ENCODE measurements at places on chromosomes 13 and 19.

- DNase-seq = no peak
These were observed 553.6 kb upstream of the ATXN8OS start for GRCh38 chr13:69553976-69554375.

GRCh38 chr19:6273701-6274601 lies 5.8 kb downstream of the MLLT1 start:
- DNase-seq = no peak

DNA sequence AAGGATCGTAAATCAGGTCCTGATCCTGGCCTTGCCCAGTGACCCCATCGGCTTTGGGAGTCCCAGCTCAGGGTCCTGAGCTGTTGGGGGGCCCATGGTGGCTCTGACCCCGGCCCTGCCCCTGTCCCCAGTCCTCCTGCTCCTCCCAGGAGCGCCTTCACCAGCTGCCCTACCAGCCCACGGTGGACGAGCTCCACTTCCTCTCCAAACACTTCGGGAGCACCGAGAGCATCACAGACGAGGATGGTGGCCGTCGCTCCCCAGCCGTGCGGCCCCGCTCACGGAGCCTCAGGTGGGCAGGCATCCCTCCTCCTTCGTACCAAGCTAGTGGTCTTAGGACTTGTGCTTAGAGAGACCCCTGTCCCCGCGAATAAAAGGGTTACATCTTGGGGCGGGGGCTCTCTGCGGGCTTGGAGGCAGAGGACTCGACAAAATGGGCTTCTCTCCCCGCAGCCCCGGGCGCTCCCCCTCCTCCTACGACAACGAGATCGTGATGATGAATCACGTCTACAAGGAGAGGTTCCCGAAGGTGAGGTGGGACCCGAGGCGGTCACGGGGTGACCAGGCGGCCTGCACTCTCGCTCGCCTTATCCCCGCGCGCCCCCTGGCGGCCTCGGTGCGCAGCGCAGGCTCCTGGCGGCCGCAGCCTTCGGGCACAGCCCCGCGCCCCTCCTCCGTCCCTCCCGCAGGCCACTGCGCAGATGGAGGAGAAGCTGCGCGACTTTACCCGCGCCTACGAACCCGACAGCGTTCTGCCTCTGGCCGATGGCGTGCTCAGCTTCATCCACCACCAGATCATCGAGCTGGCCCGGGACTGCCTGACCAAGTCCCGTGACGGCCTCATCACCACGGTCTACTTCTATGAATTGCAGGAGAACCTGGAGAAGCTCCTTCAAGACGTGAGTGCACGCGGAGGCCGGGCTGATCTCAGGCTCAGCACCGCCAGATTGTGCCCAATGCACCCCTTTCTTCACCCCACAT lies 9.1 kb downstream of the MAST1 start:
- peak; percentile 66 for DNase-seq

GRCh38 chr13:99665711-99666110 lies 164.4 kb downstream of the TM9SF2 start:
- DNase-seq = no peak

- DNase-seq = no peak
These were observed 474.5 kb upstream of the NBEA start for GRCh38 chr13:34467450-34468083.

DNA sequence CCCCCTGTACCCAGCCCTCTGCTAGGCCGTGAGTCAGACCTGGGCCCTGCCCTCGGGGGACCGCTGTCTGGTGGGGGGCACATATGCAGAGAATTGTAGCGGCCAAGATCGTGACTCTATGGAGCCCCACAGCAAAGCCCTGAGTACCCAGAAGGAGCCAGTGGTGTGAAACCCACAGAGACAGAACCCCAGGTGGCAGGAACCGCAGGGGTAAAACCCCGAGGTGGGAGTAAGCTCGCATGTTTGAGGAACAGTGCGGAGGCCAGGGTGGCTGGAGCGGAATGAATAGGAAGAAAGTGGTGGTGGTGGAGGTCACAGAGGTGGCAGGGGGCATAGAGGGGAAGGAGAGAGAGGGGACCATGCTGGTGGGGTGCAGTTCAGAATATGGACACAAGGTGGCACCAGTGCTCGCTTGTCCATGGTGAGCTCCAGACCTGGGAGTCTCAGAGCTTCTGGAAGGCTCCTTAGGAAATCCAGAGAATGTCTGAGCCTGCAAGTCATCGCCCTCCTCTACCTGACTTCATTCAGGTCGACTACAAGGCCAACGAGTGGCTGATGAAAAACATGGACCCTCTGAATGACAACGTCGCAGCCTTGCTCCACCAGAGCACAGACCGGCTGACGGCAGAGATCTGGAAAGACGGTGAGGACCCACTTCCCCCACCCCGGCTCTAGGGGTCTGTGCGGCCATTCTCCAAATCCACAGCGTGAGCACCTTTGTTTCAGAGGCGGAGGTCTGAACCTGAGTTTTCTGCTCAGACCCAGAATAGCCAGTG lies 48.9 kb downstream of the MYH14 start:
- DNase-seq = no peak

GRCh38 chr19:4693471-4694121 lies 23.5 kb upstream of the MYDGF start:
- no peak for DNase-seq

DNA sequence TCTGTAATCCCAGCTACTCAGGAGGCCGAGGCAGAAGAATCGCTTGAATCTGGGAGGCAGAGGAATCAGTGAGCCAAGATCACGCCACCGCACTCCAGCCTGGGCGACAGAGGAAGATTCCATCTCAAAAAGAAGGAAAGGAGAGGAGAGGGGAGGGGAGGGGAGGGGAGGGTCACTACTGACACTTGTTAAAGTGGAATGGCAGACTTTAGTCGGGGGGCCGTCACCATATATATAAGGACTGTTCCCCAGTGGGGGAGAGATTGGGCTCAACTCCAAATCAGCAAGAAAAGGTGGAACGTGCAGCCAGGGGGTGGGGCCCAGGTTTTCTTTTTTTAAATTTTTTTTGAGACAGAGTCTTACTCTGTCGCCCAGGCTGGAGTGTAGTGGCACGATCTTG lies 26.2 kb downstream of the TPT1 start:
- no peak for DNase-seq

DNA sequence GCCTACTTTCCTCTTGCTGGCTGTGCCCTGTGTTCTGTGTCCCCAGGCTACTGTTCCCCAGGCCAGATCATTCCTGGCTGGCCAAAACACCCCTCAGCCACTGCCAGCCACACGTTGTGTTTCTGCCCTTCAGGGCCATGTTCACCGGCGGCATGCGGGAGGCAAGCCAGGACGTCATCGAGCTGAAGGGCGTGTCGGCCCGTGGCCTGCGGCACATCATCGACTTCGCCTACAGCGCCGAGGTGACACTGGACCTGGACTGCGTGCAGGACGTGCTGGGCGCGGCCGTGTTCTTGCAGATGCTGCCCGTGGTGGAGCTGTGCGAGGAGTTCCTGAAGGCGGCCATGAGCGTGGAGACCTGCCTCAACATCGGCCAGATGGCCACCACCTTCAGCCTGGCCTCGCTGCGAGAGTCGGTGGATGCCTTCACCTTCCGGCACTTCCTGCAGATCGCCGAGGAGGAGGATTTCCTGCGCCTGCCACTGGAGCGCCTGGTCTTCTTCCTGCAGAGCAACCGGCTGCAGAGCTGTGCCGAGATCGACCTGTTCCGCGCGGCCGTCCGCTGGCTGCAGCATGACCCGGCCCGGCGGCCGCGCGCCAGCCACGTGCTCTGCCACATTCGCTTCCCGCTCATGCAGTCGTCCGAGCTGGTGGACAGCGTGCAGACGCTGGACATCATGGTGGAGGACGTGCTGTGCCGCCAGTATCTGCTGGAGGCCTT lies 15.8 kb upstream of the CRTC1 start:
- no peak for DNase-seq

GRCh38 chr13:93680329-93680728 lies 453.7 kb downstream of the GPC6 start:
- DNase-seq = no peak

DNA sequence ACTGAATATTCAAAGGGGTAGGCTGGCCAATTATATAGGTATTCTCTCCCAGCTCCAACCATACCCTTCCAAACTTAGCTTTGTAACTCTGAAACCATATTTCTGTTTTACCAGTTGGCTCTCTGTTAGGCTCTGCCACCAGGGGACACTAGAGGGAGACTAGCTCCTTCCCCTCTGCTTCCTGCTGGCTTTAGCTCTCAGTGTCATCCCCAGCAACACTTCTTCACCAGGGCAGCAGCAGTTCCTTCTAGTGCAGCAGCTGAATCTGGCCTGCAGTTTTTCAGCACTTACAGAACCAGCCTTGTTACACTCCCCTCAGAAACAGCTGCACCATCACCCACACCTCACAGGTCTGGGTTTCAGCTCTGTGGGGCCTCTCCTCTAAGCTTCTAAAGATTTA lies 51.0 kb upstream of the DOCK9 start:
- DNase-seq = no peak

GRCh38 chr19:18504886-18505610 lies 16.8 kb downstream of the ELL start:
- DNase-seq = no peak

- DNase-seq = no peak
These were observed 6.3 kb upstream of the RXFP2 start for GRCh38 chr13:31733066-31733465.

GRCh38 chr19:50204811-50205675 lies 1.6 kb downstream of the MYH14 start:
- no peak for DNase-seq

DNA sequence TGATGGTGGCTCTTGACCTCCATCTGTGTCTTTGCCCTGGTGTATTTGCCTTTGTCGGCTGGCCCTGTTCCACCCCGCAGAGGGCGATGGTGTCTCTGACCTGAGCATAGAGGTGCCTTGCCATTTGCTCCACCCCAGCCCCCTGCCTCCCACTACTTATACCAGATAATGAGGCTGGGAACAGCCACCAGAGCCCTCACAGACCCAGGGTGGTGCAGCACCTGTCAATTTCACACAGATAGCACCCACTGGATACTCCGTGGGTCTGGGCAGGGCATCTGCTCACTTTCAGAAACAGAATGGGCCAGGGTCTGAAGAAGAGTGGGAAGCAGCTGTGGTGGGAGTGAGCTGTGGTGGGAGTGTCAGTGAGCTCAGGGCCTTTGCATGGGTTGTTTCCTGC lies 4.1 kb downstream of the ZNF536 start:
- no peak for DNase-seq

All from stimulated activated CD8-positive, alpha-beta memory T cell treated with anti-CD3 and anti-CD28 coated beads, Interleukin-4, amount 100 ng/mL, for 4 hours (primary cell).